Motor neuron (in vitro differentiated cells): ENCODE measurements at places on chromosomes 7 and 10. TPM values are rescaled to one million over a fixed set of nuclear protein-coding genes. Genes with fewer than 3 reads are reported as not detected.

DNA sequence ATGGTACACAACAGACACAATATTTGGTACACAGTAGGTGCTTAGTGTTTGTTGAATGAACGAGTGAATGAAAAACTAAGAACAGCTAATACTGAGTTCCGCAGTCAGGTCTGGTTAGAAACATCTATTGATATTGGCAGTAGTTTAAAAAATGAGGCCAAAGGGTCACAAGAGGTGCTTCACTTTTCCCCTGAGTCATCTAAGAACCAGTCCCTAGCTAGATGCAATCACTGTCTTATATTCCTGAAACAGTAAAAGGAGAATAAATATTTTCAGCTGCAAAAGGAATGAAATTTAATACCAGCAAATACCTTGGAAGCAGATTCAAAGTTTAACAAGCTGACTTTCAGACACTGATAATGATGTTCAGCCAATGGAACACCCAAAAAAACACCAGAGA, 54.5 kb downstream of the SCRN1 start:
- ATAC-seq = no peak

GRCh38 chr7:88239852-88240251, 20.0 kb upstream of the SRI start:
- ATAC-seq = no peak

GRCh38 chr7:5497295-5498103, 73.9 kb upstream of the TNRC18 start:
- ATAC-seq = no peak

- ATAC-seq = no peak
These were observed 16.6 kb upstream of the WNT8B start for GRCh38 chr10:100446130-100446761.

DNA sequence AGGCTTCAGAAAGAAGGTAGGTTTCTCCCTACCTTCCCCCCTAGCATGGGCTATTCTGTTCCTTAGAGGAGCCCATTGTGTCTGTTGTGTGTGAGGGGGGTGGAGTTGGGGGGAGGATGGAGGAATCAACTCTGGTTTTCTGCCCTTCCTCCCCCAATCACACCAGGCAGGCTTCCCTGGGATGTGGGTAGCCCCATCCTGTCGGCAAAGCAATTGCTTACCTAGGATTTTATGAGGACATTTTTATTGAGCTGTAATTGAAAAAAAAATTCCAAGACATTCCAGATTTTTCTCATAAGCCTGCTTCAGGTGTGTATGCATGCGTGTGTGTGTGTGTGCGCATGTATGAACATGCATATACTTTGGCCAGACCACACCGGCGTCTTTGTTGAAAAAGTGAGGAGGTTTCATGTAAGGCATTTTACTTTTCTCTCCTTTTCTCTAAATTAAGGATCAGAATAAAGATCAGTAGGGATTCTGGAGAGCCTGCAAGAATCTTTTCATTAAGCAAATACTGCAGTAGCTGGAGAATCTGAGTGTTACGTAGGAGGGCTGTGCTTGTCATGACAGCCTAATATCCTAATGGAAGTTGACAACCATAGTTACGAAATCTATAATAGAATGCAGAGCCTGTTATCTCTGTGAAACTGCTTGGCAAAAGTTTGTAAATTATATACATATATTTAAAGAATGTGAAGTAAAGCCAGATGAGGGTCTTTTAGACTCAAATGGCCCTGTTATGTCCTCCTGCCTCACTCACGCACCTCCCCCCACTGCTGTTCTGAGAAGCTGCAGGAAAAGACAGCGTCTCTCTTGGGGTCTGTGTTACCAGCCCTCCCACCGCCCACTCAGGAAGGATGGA, 27.3 kb upstream of the SAMD8 start:
- no peak for ATAC-seq

DNA sequence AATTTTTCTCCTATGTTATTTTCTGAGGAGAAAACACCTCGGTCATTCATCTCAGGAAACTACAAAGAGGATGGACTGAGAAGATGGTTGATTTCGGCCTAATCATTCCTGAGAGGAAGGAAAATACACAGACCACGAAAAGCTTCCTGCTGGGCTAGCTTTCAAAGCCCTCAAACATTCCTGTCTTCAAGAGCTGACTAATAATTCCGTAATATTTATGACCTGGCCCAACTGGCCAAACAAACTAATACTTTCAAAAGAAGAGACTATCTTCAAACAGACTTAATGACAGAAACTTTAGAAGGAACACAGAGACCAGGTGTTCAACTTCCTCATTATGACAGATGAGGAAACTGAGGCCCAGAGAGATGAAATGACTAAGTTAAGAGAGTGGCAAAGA, 215.1 kb upstream of the FRMD4A start:
- ATAC-seq = no peak

DNA sequence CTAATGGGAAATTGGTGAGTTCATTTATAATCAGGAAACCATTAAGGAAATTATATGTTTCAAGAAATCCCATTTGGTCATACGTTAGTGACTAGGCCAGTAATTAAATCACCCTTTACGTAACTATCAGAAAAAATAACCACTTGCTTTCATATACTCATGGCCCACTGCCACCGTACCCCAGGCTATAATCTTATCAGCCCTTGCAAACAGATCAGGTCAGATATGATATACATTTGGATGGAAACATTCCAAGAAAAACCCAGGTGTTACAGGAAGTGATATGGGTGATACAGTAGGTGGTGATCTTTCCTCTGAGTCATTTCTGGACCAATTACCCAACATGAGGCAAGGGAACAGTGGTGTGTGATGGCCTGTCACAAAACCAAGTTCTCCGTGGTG, 481.0 kb upstream of the SEMA3A start:
- no peak for ATAC-seq

DNA sequence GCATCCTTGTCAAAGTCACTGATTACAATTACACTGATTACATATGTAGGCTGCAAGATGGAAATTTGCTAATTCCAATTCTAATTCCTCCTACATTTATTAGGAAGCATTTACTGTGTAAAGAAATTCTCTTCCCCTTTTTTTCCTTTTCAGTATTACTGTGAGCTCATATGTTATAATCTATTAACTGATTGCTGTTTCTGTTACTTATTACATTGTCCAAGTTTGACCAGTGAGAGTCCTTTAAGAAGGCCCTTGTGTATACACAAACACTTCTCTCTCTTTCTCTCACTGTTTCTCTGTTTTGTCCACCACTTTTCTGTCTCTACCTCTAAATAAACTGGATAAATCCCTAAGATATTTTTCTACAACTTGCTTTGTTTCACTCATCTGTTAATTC, 31.5 kb downstream of the PHF14 start:
- no peak for ATAC-seq

GRCh38 chr7:96723622-96724021, 14.0 kb upstream of the SEM1 start:
- ATAC-seq = no peak

- no peak for ATAC-seq
These were observed 525.0 kb upstream of the ADARB2 start for GRCh38 chr10:2262333-2262732.

GRCh38 chr7:28037220-28038010, 143.2 kb downstream of the JAZF1 start:
- ATAC-seq = peak; percentile 70

DNA sequence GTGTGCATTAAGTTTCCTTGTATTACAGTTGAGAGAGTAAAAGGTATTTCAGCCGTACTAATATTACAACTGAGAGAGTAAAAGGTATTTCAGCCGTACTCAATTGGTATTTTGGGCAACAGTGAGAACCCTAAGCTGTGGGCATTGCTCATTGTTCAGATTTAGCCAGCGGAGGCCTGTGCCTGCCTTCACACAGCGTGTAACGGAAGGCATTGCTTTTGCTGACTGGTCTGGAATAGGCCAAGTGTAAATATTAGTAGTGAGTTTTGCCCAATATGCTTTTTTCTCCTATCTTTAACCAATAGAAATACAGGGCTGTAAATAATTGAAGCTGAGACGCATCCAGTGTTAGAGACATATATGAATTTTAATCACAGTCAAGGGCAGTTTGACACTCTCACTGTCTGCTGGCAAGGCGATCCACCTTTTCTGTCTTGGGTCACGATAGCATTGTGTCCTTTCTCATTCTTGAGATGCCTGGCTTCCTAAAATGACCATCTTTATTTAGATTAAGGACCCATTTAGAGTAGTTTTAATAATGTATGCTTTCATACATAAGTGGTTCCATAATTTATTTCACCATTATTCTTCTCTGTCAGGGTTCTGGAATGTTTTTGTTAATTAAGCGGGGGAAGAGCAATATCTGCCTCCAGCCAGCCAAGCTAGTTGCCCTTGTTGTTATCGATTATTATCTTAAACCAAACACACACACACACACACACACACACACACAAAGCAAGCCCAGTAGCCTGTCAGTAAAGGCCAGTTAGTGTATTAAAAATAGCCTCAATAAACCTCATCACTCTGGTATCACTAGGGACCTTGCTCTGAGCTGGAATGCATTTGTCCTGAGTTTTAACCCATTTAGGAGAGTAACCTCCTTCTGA, 130.7 kb downstream of the CELF2 start:
- peak; percentile 59 for ATAC-seq

- ATAC-seq = no peak
These were observed 26.7 kb downstream of the WAC start for GRCh38 chr10:28559618-28560017.

- no peak for ATAC-seq
These were observed 4.5 kb upstream of the AEBP1 start for GRCh38 chr7:44099669-44100068.

GRCh38 chr7:43522406-43523156, 60.3 kb upstream of the STK17A start:
- no peak for ATAC-seq

- peak; percentile 93 for ATAC-seq
These were observed 257.3 kb downstream of the SDK1 start for GRCh38 chr7:3558400-3558799.

- ATAC-seq = no peak
These were observed 723.7 kb downstream of the SORCS1 start for GRCh38 chr10:106440767-106441166.

- ATAC-seq = no peak
These were observed 60.3 kb downstream of the TBXAS1 start for GRCh38 chr7:139889186-139889871.

DNA sequence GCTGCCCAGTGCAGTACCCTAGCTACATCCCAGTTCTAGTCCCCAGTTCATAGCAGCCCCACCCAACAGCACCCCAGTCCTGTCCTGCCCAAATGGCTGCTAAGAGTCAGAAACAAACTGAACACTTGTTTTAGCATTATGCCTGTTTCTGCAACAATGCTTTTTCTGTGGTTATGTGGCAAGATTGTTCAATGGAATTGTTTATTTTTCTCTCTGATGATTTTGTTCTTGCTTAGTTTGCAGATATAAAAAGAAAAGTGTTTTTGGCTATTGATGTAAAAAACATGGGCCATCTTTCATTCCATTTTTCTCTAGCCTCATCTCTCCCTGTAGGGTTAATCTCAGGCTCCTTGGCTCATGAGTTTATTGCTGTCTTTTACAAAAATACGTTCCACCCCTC, 42.5 kb downstream of the LRRC4 start:
- ATAC-seq = no peak

- no peak for ATAC-seq
These were observed 31.0 kb upstream of the ELFN1 start for GRCh38 chr7:1639071-1639470.

DNA sequence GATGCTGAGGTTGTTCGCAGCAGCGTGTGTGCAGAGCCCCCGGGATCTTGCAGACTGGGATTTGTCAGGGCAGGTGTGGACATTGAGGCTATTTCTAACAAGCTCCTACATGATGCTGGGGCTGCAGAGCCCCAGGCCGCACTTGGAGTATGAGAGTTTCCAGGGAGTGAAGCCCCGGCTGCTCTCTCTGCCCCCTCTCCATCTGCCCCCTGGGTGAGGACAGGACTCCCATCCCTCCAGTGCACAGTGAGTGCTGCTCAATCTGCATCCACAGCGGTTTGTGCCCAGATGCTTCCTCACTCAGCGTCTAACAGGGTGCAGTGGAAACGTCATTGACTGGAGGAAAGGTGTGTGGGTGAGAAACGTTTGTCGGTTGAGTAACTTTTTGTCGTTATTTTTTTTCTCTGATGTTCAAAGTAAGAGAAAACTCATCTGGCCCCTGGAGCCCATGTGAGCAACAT, 25.3 kb downstream of the IL2RA start:
- ATAC-seq = no peak

GRCh38 chr7:45435131-45435530, 139.0 kb upstream of the ADCY1 start:
- ATAC-seq = no peak

- ATAC-seq = peak; percentile 89
These were observed 24.3 kb upstream of the CPA2 start for GRCh38 chr7:130242198-130243014.

DNA sequence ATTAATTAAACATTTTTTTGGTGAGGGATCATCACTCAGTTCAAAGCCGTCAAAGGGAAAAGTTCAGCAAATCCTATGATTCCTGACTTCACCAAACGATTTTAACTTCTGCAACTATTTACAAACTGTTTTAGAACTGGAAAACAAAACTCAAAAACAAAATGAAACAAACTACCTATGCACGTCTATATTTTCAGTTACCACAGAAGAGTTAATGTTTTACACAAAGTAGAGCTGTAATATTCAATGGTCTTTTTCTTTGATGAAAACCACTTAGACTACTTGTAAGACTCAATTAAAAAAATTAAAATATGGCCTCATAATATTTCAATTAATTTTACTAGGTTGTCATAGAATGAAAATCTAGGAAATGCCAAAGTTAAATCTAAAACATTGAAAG, 131.5 kb downstream of the ATE1 start:
- ATAC-seq = no peak

DNA sequence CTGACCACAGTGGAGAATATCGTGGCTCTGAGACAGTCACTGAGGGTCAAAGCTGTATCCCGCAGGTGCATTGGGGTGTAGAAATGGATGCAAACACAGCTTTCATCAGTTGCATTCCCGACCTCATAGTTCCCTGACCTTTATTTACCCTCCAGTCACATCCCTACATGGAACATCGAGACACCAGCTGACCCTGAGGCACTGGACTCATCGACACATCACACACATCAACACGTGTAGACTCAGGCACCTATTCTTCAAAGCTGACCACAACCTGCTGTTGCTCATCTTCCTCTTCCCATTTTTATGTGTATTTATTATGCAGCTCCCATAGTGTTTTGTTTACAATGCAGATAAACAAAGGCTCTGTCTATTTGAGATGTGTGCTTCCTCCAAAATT, 396.9 kb upstream of the NRP1 start:
- ATAC-seq = no peak

Gene VWDE
- total RNA-seq = 0.16 and 0.69 TPM in 2 replicates

Gene TRIP6
- total RNA-seq = 4.3 and 4.9 TPM in 2 replicates

Gene NRAP
- total RNA-seq = 1.7 and 1.8 TPM in 2 replicates

Gene ABCC2
- total RNA-seq = 0.16 and 0.60 TPM in 2 replicates

Gene PITRM1
- total RNA-seq = 33.1 and 33.2 TPM in 2 replicates

Gene FMC1
- 43.3 and 49.6 TPM in 2 replicates for total RNA-seq

Gene PCGF6
- 6.5 TPM in 2 replicates for total RNA-seq

Gene SLC18A3
- 12.1 and 12.4 TPM in 2 replicates for total RNA-seq

Gene AKR1C3
- total RNA-seq = 76.2 and 78.6 TPM in 2 replicates

Gene MYPN
- total RNA-seq = 0.09 and 0.10 TPM in 2 replicates

Gene SYT15
- total RNA-seq = 2.2 and 3.6 TPM in 2 replicates

Gene ACSM6
- total RNA-seq = not detected in 2 replicates

Gene ARHGEF35
- 0.31 TPM in 1 of 2 replicates, not detected in the other for total RNA-seq

Gene SLC13A1
- 0.06 TPM in 1 of 2 replicates, not detected in the other for total RNA-seq

Gene NPC1L1
- total RNA-seq = not detected in 2 replicates

Gene EBLN1
- total RNA-seq = 1.2 and 1.6 TPM in 2 replicates

Gene INTS15
- 19.7 and 21.9 TPM in 2 replicates for total RNA-seq
